Stimulated activated CD8-positive, alpha-beta memory T cell treated with anti-CD3 and anti-CD28 coated beads, Interleukin-2, amount 100 ng/mL, for 48 hours (primary cell): ENCODE measurements at places on chromosomes 4 and X.

- DNase-seq = no peak
Observed at GRCh38 chr4:17758485-17758884, 22.9 kb downstream of the FAM184B start.

- DNase-seq = no peak
Observed at GRCh38 chr4:108772402-108772801, 9.5 kb upstream of the ETNPPL start.

DNA sequence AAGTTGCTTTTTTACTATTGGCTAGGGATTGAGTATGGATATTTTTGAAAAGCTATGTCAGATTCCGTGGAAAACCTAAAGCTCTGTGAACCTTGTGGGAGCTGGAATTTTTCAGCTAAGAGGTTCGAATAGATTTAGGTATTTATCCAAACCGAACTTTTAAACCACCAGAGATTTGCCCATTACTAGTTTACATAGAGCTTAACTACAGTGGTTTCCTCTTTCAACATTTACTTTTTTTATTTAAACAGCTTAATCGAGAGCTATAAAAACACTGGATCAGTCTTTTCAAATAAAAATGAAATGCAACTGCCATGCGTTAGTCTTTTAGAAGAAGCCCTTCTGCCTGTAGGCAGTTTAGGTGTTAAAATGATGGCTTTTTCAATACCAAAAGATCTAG, 377.0 kb downstream of the RPA4 start:
- no peak for DNase-seq

DNA sequence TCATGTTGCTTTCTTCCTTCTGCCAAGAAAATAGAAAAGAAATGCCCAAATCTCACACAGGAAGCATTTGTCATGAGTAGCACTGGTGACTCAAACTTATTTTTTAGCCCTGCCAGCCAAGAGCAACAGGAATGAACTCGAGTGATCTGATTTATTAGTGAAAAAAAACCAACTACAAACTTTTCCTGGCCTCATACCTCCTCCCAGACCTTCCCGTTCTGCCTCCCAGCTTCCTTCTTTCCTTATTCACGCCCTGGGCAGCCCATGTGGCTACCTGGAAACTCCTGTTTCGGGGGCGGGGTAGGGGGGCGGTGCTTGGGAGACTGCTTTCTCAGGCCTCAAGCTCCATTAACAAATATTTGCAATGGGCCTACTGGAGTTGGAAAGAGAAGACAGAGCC, 178.5 kb downstream of the NHS start:
- no peak for DNase-seq

DNA sequence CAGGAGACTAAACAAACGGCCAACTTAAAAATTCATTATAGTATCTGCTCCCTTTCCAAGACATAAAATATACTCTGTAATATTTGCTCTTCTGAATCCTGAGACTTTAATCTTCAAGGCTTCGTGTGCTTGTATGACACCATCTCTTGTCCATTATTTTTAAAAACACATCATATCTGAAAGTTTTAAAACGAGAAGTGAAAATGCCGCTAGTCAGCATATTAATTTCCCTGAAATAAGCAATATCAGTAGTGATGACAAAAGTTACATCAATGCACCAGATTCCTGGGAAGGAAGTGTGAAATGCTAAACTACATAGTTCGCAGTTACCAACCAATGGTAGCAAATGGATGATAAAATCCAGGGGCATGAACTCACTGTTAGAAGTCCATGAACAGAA, 66.8 kb upstream of the EXOC1L start:
- no peak for DNase-seq

- no peak for DNase-seq
Observed at GRCh38 chrX:150544222-150544787, 24.1 kb upstream of the MTM1 start.

DNA sequence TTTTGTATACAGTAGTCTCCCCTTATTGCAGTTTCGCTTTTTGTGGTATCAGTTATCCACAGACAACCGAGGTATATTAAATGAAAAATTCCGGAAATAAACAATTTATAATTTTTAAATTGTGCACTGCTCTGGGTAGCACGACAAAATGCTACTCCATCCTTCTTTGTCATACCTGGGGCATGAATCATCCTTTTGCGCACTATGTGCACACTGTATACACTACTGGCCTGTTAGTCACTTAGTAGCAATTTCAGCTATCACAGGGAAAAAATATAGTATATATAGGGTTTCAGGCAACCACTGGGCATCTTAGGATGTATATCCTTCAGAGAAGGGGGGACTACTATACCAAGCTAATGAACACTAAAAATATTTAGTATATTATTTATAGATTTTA, 198.8 kb upstream of the FAT4 start:
- DNase-seq = no peak
